Smooth muscle cell of the pulmonary artery (primary cell): ENCODE measurements at places on chromosomes 11 and 22. TPM values are rescaled to one million over a fixed set of nuclear protein-coding genes. Genes with fewer than 3 reads are reported as not detected.

CD248 gene
- total RNA-seq = 51.9 and 182 TPM in 2 replicates

PIH1D2 gene
- total RNA-seq = 0.66 and 2.4 TPM in 2 replicates

SERHL2 gene
- total RNA-seq = 2.5 and 3.1 TPM in 2 replicates

MN1 gene
- total RNA-seq = 12.8 and 13.3 TPM in 2 replicates

PLEKHA7 gene
- total RNA-seq = 0.26 and 0.39 TPM in 2 replicates

BTBD18 gene
- total RNA-seq = not detected in 2 replicates

HMBS gene
- 7.7 and 12.6 TPM in 2 replicates for total RNA-seq

CDC42EP2 gene
- 15.8 and 19.8 TPM in 2 replicates for total RNA-seq

GSTT2B gene
- 1.3 and 2.0 TPM in 2 replicates for total RNA-seq

OR8G5 gene
- total RNA-seq = not detected in 2 replicates

NFRKB gene
- 15.9 and 18.2 TPM in 2 replicates for total RNA-seq
